ENCODE measurements at places on chromosomes 6 and 20.

DNA sequence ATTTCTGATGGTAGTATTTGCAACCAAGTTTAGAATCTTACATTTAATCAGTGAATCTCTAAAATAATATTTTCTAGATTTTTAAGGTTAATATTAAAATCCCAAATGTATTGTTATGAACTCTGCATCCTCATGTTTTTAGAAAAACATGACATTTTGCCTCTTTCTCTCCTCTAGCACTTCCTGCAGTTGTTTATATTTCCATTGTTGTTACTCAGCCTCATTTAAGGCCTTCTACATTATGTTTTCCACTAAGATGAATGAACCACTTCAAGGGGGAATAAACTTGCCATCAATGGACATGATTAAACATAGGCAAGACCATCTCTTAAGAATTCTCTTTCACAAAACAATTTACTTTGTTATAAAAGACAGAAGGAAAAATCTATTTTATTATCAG is 333.5 kb upstream of the IRAK1BP1 start:
- no peak for DNase-seq

GRCh38 chr6:26200918-26201721 is 113.9 kb downstream of the HFE start:
- DNase-seq = no peak

- DNase-seq = no peak
These were observed 56.2 kb downstream of the TPBG start for GRCh38 chr6:82419859-82420258.

- DNase-seq = no peak
These were observed 1.3 kb upstream of the UBE2J1 start for GRCh38 chr6:89353702-89354392.

- no peak for DNase-seq
These were observed 3.9 kb downstream of the SYTL3 start for GRCh38 chr6:158653577-158654354.

- DNase-seq = no peak
These were observed 202.7 kb upstream of the MARCKS start for GRCh38 chr6:113654396-113654795.

GRCh38 chr6:137019476-137020272 is 25.1 kb downstream of the IL20RA start:
- DNase-seq = no peak

- DNase-seq = no peak
These were observed 159.8 kb upstream of the SYNDIG1 start for GRCh38 chr20:24309596-24309995.

DNA sequence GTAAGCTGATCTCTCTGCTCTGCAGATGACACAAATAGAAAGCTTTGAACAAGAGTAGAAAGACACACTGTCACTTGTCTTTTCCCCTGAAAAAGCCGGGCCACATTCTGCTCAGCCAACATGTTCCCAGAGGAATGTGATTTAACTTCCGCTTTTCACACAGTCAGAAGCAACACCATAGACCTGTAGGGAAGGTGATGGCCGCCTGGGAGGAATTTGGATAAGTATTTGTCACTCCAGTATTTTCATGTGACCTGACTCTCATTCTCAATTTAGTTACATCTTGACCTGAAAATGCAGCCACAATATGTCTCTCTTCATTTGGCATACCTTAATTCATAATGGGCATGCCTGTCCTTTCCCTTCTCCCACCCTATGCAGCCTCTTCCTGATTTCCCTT is 2.0 kb upstream of the GRM1 start:
- no peak for DNase-seq

- DNase-seq = no peak
These were observed 11.9 kb upstream of the MAS1L start for GRCh38 chr6:29499704-29500103.

GRCh38 chr6:39357998-39358686 is 35.6 kb upstream of the KCNK16 start:
- no peak for DNase-seq

DNA sequence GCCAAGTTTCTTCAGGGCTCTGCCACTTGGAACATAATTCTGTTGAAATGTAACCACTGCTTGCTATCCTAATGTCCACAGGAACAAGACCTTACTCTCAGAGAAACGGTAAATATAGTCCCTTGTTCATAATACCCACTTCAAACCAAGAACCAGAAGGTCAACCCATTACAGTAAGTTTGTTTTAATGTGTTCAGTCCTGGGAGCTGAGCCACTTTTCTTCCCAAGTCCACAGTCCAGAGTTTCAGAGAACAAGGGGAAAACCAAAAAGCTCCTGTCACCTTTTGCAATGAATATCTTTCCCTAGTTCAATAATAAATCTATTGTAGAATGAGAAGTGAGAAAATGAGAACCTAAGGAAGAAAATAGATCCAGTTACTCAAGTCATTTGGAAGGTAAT is 431.9 kb upstream of the MANEA start:
- no peak for DNase-seq

GRCh38 chr20:8196096-8196495 is 64.0 kb downstream of the PLCB1 start:
- no peak for DNase-seq

DNA sequence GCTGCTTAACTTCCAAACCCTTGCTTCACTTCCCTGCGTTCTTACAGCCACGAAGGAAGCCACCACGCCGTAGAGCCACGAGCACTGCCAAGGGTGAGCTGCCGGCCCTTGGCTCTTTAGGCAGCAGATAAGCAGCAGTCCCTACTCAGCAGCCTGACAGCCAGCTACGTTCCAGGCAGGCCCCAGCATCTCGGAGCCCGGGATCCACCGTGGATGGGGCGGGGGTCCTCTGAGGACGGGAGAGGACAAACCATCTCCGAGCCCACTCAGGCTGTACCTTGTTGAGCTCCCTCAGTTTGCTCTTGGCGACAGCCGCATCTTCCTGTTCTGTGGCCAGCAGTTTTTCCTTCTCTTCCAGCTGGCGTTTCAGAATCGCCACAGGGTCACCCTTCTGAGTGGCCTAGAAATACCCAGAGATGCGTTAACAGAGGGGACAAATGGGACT is 40.5 kb downstream of the RRBP1 start:
- DNase-seq = no peak

- no peak for DNase-seq
These were observed 313.3 kb downstream of the RNGTT start for GRCh38 chr6:88650029-88650619.

GRCh38 chr6:42318480-42318879 is 100.8 kb upstream of the MRPS10 start:
- no peak for DNase-seq

GRCh38 chr20:5596401-5597193 is 153.6 kb upstream of the SHLD1 start:
- no peak for DNase-seq

DNA sequence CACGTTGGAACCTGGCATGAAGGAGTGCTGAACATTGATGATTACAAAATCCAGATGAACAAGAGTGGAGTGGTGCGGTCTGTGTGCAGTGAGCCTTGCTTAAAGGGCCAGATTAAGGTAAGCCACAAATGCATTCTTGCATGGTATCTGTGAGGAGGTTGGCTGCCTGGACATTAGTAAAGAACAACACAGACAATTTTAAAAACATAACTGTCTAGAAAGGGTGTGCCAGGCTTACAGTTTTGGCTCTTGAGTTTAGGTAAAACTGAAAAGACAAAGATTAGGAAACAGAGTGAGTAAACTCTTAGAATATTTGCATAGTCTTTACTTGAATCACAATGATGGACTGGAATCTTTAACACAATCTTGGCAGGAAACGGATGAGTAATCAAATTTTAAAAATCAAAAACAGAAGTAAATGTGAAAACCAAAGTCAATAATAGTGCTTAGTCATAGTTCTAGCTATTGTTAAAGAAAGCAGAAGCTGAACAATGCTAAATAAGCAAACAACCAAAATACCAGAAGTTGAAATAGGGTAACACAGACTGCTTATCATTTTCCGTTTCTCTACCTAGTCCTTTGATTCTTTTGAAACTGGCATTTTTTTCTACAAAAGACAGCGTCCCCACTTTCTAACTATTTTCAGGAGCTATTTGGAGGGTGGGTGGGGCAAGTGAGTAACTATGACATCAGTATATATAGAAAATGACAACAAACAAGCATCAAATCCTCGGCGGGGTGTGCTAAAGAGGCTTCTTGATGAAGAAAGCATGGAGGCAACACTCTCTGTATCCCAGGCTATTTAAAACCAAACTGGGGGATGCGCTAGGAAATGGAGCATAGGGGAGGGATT is 185.8 kb upstream of the RAB32 start:
- DNase-seq = no peak

DNA sequence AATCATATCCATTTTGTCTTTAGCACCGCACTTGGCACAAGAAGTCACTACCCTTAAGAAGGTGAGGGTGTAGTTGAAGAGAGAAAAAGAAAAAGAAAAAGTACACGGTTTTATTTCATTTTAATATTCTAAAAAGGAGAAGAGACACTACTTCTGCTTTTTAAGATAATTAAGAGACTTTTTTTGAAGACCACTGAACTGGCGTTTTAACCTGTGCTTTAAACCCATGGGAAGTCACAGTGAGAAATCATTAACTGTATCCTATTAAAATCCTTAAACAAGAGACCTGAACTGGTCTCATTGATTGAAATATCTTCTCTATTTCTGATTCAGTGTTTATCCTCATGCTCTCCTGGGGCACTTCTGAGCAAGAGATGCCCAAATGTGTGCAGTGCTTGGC is 243.5 kb downstream of the TMEM242 start:
- DNase-seq = no peak

GRCh38 chr6:151154418-151154817 is 85.3 kb upstream of the AKAP12 start:
- DNase-seq = no peak

DNA sequence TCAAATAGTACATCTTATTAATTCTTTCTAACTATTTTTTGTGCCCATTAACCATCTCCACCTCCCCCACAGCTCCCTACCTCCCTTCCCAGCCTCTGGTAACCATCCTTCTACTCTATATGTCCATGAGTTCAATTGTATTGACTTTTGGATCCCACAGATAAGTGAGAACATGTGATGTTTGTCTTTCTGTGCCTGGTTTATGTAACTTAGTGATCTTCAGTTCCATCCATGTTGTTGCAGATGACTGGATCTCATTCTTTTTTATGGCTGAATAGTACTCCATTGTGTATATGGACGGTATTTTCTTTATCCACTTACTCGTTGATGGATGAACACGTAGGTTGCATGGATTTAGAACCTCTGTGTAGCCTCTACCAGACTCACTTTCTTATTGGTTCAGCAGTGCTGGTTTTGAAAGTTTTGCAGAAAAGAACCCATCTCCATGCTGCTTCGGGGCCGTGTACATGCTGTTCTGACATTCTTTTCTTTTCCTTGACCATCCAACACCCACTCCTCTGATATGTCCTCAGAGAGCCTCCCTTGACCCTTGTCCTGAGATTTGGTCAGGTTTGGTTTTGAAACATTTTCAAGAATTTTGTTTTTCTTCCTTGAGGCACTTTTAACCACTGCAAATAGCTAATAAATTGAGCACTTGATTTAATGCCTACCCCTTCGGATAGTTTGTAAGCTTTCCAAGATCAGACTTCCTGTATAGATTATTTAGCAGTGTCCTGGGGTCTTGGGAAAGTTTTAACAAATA is 231.2 kb upstream of the ZFP64 start:
- no peak for DNase-seq

DNA sequence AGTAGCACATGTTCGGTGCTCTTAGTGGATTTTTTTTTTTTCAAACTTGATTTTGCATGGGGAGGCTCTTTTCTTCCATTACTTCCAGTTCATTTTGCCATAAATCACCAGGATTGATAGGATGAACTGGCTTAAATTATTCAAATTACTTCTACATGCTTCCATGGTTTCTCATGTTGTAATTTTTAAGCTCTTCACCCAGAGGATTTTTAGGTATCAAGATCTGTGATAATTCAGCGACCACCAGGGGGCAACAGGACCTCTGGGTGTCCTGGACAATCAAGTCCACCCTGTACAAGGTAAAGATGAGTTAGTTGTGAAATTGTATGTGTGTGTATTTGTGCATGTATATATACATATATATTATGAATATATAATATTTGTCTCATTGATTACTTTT is 4.2 kb upstream of the EPHA7 start:
- peak; percentile 60 for DNase-seq

DNA sequence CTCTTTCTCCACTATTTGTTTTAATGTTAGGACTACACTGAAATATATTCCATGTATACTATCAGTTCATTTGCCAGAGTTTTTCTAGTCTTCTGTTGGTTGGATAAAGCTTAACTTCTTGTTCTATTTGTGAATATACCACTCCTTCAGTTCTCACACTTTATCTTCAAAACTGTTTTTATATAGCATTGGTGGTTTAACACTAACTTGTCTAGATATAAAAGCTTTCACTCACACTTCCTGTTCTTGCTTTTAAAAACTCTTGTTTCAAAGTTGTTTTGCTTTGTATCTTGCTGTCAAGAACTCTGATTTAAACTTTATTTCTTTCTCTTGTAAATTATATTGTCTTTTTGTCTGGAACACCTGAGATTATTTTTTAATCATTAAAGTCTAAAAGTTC is 226.8 kb upstream of the TENT5A start:
- DNase-seq = no peak

GRCh38 chr6:116349216-116349615 is 21.5 kb upstream of the DSE start:
- no peak for DNase-seq

- no peak for DNase-seq
These were observed 240.7 kb downstream of the BMP7 start for GRCh38 chr20:57025666-57026224.

DNA sequence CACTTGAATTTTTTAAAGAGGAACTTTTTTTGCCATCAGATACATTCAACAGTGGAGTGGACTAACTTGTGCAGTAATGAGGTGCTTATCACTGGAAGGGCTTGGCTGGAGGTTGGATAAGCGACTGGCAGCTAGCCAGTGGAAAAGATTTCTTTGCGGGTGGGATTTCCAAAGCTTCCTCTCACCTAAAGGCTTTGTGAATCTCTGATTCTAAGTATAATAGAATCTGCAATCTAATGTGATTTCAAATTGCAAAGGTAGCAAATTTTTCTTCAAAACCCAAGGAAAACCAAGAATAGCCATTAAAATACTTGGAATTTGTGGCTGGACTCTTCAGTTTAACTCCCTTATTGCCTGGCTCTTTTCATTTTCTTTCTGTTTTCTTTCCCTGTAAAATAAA is 460.4 kb upstream of the MARCKS start:
- DNase-seq = no peak

GRCh38 chr6:132495604-132496079 is 17.3 kb downstream of the STX7 start:
- no peak for DNase-seq
